Putamen (tissue), 1 donor: ENCODE measurements at places on chromosomes 3 and 15.

DNA sequence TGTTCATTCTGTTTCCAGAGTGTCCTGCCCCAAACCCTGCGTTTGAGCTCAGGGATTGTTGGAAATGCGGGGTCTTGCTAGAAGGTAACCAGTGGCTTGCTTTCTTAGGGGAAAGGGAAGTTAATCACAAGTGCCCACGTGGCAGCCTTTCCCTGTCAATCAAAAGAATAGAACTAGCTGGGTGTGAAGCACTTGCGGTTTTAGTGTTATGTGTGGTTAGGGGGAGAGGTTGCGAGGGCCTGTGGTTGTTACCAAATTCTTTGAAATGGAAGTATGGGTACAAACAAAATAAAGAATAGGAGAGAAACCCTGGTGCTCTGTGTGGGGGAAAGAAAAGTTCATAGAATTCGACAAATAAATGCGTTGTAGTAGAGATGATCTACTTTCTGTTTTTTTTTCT is 67.6 kb downstream of the FNDC3B start:
- DNase-seq: peak; percentile 36

GRCh38 chr3:53223541-53223966 is 32.3 kb downstream of the TKT start:
- no peak for DNase-seq

GRCh38 chr15:98878172-98878571 is 129.4 kb downstream of the PGPEP1L start:
- no peak for DNase-seq

- no peak for DNase-seq
These were observed 329.9 kb upstream of the TBL1XR1 start for GRCh38 chr3:177527182-177527581.

DNA sequence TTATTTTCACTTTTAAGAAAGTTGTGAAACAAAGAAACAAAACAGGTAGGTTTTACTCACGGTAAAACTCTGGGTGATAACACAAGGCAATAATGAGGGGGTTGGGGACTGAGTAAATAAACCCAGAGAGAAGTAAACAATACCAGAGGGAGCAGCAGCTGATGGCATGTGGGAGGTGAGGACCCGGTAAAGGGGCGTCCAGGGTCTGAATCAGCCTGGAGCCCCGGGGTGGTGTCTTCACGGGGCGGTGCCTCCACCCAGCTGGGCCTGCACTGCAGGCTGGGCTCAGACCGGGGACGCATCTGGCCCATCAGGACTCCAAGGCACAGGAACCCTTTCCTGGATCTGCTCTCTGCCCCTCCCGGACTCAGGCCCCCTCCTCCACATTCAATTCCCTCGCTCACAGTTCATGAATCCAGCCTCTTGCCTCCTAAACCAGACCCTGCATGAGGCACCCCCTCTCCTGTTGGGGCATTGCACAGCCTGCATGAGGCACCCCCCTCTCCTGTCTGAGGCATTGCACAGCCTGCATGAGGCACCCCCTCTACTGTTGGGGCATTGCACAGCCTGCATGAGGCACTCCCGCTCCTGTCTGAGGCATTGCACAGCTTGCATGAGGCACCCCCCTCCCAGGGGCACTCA is 73.9 kb upstream of the MFGE8 start:
- no peak for DNase-seq

DNA sequence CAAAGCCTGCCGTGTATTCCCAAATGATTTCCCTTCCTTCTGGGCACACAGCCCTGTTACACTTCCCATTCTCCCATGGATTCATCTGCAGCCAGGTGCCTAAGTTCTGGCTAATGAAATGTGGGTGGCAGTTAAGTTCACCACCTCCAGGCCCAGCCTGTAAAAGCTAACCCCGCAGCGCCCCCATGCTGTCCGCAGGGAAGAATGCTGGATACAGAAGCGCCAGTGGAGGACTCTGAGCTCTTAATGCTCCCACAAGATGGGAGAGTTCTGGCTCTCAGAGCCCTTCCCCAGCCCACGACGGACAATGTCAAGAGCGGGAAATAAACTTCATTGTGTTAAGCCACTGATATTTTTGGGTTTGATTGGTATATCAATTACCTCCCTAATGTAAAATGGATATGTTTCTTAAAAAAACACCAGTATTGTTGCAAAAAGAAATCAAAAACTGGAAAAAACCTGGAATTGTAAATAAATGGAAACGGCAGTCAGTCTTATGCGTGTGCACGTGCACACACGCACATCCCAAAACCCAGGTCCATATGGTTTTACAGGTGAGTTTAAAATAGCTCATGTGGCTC is 37.7 kb upstream of the FGD5 start:
- no peak for DNase-seq

GRCh38 chr15:44798826-44799225 is 62.5 kb downstream of the TRIM69 start:
- no peak for DNase-seq

DNA sequence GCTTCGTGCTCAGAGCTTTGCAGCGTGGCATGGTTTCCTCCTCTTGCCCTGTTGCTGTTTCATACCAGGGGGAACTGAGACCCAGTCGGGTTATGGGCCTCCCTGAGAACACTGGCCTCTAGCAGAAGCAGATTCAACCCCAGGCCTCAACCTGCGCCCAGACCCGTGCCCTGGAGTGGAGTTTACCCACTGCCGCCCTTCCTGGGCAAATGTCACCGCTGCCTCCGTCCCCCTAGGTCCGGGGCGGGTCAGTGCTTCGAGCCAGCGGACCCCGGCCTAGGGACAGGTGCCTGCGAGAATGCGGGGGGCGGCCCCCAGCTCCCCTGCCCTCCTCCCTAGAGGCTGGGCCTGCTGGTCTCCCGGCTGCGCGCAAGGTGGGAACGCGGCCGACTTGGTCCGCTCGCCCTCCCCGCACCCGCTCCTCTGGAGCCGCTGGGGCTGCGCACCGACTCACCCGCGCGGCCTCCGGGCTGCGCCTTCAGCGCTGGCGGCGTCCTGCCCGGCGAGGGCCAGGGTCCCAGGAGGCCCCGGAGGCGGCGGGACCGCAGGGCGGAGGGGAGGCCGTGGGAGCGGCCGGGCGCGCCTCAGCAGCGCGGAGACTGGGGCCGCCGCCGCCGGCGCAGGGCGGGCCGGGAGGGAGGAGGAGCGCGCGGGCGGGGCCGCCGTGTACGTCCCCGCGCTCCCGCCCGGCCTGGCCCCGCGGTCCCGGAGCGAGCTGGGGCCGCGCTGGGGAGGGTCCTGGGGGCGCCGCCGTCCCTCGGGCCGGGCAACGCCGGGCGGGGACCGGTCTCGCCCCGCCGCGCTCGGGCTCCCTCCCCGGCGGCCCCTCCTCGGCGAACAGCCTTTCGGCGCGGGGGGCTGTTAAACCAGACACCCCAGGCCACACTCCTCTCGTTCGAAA is at the start of gene PIGZ:
PIGZ (minus strand) TSS at position 601 of the 901 bp plus-strand sequence. CDS start 16,802 bp downstream, outside the sequence.
- DNase-seq: peak; percentile 34

GRCh38 chr15:67241132-67241855 is 13.2 kb downstream of the AAGAB start:
- DNase-seq: no peak

GRCh38 chr15:63668601-63669000 is 71.4 kb downstream of the FBXL22 start:
- DNase-seq: no peak

DNA sequence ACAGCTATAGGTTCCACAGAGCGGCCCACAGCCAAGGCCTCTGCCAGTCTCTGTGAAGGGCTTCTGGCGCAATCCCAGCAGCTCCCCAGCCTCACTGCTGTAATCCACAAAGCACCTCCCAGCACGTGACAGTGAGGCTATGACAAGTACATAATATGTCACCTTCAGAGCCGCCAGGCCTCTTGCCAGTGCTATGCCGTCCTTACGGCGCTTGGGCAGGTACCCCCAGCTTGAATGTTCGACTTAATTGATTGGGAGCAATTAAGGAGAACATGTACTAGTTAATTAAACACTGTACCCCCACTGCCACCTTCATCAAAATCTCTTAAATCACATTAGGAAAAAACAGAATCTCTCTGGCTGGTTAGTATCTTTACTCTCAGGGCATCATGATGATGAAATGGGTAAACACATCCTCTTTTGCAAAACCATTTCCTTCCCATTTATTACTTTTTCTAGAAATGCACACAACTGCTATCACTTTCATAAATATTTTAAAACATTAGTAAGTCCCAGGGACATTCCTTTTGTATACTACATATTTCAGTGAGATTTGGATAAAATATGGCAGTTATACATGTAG is 169.9 kb downstream of the XXYLT1 start:
- no peak for DNase-seq

DNA sequence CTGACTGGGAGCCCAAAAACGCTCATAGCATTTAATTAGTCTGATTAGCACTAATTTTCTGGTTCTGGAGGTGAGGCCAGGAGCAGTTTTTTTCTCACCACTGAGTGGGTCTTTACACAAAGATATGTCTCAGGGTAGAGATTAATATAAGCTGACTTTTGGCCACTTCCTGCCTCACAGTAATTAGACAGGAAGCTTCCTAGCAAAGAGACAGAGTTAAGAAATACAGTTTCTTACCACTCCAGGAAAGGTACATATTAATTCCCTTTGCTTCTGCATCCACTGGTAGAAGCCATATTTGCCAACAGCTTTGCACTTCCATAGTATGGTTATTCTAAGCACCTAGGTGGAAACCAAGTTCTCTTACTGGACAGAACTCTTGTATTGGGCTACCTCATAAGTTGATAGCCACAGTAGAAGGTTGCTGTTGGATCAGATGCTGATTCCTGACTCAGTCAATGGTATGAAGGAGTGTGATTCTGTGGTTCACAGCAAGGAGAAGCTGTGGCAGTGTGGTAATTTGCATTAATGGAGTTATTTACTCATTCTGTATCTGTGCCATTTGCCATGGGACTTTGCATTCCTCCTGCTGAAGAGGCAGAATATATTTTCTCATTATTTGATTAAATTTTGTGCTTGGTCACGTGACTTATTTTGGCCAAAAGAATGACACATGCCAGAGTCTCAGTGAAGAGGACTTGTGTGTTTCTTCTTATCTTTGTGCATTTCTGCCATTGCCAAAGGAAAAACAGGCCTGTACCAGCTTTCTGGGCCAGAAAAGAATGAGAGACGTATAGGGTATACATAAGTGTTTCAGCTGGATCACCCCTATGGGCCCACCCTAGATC is 17.5 kb upstream of the ZBTB20 start:
- no peak for DNase-seq

DNA sequence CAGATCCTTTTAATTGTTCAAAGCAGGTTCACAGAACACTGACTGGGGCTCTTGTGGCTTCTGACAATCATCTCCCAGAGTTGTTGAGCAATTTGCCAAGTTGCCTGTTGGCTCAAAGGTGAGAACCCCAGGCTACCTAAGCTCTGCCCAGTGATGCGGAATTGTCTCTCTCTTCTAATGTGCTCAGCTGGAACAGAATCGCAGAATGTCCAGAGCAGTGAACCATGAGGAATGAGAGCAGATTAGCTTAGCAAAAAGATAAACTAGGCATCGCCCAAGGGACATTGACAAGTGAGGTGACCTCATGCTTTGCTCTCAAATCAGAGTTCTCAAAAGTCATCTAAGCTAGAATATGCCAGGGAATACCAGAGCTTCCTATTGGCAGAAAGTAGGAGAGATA is 148.1 kb downstream of the WDR76 start:
- DNase-seq: no peak

DNA sequence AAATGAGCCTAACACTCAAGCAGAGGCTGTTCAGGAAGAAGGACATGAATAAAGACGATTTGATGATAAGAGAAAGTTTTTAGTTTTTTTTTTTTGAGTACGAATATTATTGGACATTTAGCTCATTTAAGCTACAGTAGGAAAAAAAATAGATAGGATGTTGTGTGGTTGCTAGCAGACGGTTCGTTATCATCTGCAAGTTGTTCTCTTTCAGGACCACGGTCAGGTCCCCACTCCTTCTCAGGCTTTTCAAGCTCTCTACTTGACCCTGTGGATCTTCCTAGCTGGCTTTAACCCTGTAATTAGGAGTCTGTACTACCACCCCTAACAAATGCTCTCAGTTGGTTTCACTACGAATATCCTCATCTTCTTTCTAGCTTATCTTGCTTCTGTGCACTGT is 1.1 kb downstream of the KCNH8 start:
- DNase-seq: peak; percentile 50

DNA sequence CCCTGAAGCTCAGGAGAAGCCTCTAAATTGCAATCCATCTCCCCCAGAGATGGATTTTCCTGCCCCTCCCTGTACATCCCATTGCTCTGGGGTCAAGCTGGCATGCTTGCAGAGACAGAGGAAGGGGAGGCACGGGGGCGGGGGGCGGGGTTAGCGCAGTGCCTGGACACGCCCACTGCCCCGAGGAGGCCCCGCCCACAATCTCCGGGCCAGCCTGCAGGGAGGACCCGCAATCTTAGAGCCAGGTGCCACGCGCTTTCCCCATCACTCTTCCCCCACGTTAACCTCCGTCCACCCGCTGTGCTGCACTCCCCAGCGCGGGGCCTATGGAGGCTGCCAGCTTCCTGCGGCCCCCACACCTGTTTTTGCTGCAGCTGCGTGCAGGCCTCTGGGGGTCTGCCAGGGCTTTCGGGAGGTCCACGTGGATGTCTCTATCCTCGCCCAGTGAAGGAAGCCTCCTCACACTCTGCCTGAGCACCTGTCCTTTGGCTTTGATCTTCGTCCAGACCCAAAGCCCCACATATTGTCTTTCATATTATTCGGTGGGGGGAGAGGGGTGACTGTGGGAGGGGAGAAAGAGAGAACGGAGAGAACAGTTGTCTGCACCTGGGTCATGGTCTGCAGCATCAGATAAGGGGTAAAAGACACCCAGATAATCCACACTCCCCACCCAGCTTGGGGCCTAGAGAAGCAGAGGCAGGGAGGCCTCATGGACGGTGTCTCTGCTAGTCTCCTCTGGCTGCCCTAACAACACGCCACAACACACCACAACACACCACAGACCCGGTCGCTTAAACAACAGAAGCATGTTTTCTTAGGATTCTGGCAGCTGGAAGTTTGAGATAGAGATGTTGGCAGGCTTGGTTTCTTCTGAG is 118.0 kb upstream of the MEF2A start:
- DNase-seq: no peak

- DNase-seq: no peak
These were observed 59.5 kb upstream of the TNFSF10 start for GRCh38 chr3:172582712-172583111.

GRCh38 chr15:63473999-63474809 is 30.2 kb upstream of the USP3 start:
- no peak for DNase-seq

DNA sequence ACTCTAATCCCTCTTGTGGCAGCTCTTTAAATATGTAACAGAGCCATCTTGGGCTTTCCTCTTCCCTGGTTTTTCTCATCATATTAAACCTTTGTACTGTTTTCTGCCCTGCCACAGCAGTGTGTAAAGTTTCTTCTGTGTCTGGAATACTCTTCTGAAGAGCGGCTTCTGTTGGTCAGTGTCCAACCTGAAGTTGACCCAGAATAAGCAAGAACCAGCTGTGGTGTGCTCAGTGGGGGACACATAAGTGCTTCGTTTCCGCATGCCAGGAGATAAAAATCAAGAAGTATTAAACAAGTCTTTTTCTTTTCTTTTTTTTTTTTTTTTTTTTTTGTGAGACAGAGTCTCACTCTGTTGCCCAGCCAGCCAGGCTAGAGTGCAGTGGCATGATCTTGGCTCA is 173.2 kb upstream of the CHRM5 start:
- DNase-seq: no peak

DNA sequence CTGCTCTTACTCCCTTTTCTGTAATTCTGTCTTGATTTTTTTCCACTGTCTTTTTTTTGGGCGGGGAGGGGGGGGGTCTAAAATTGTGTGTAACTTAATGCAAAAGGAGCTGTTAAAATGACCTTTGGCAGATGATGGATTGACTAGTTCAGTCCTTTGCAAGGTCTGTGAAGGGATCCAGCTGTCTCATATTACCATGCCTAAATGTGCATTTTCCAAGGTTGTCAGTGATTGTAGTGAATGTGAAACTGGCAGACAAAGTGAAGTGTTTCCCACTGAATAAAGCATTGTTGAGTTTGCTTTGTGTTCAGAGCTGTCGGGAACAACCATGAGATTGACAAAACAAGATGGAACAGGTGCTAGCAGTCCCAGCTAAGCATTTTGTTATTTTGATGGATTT is 110.1 kb upstream of the SKOR1 start:
- DNase-seq: peak; percentile 9
